ENCODE measurements at places on chromosomes 2 and 18. TPM values are rescaled to one million over a fixed set of nuclear protein-coding genes. Genes with fewer than 3 reads are reported as not detected.

DNA sequence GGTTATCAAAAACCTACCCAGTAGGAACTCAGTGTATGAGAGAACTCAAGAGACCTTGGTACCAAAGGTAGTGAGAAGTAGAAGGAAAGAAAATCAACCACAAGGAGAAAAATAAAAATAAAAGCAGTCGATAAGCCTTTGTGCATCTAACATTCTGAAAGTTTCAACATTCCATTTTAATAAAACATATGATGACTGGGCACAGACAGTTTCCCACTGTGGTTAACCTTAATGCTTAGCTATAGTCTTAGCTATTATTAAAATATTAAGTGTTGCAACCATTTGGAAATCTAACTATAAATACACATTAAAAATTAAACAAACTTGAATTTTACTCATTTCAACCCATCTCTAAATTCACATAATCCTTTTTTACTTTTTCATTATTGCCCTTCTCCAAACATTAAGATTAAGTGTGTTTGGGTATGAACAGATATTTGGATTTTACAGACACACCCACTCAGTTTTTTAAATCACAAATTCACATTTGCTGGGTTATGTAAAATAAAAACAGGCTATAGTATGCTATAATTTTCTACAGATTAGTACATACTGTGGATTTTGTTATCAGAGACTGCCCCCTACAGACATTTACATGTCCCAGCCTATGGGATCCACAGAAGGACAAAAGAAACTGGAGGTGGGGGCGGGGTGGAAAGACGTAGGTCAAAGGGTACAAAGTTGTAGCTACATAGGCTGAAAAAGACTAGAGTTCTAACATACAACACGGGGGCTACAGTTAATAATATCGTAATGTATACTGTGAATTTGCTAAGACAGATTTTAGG, 32.8 kb downstream of the SRBD1 start:
- DNase-seq: peak; percentile 27

CPSF3 gene
- total RNA-seq: 164 TPM

CNRIP1 gene
- 26.1 TPM for total RNA-seq

HRH4 gene
- 0.06 TPM for total RNA-seq

DNA sequence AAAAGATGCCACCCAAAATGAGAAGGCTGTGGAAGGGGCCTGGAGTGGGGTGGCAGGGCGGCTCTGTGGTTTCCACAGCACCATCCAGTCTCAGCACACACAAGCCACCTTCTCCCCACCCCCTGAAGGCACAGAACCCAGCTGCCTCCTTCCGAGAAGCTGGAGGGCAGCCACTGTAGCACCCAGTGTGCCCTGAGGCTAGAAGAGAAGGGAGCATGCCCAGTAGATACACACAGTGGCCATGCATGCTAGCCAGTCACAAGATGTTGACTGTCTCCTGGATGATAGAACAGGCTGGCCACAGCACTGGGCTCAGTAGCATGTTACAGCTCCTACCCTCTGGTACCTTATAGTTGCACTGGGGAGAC, 148.9 kb upstream of the EPAS1 start:
- DNase-seq: no peak

CCDC121 gene
- 0.74 TPM for total RNA-seq

SERPINB4 gene
- total RNA-seq: not detected

- no peak for DNase-seq
Measured at GRCh38 chr2:99762714-99763113, 272.9 kb upstream of the REV1 start.

DNA sequence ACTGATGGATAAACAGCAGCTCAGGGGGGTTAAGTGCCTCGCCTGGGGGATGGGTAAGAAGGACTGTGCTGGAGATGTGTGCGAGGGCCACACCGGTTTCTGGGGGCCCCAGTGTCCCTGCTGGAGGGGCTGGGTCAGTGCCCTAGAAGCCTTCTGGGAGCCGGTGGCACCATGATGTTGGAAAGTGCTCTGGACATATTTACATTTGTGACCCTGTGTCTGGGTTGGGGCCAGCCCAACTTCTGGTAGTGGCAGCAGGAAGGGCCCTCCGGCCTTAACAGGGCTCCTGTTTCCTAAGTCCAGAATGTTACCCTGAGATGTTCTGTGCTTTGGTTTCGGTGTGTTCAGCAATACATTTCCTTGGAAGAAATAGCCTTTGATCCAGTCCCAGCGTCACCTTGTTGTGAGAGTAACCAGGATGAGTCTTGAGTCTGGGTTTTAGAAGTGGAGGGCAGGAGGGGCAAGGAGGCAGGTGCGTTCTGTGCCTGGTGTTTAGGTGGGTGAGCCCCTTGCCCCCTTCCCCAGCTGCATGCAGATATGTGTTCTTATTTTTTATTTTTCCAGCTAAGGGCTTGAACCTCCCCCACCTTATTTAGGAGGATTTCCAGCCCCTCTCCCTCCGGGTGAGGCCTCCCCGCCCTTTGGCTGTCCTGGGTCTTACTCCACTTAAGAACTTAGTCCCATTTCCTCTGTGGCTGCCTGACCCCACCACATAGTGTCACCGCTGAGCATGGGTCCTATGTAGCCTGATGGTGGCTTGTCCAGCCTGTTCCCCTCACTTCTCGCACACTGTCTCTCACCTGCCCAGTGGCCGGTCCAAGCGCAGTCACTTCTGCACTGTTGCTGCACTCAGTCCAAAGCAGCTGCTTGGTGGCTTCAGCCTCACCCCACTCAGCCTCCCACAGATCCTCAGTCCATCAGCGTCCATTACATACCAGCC, 132.7 kb upstream of the HS6ST1 start:
- no peak for DNase-seq

DNA sequence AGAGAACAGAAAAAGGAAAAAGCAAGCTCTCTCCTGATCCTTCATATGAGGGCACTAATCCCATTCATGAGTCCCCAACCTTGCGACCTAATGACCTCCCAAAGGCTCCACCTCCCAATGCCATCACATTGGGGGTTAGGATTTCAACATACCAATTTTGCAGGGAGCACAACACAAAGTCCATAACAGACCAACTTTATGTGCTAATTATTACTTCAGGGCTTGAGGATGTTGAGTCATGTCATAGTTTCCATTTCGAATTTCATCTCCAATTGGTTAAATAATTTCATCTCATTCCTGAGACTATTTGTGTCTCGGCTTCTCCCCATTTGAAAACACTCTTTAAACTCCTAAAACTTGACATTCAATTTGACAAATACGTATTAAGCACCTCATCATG, 69.9 kb upstream of the KLF7 start:
- DNase-seq: no peak

- DNase-seq: no peak
Measured at GRCh38 chr2:10119601-10120157, 2.9 kb upstream of the RRM2 start.

GRCh38 chr2:150466741-150467620, 20.5 kb downstream of the RND3 start:
- DNase-seq: no peak

DNA sequence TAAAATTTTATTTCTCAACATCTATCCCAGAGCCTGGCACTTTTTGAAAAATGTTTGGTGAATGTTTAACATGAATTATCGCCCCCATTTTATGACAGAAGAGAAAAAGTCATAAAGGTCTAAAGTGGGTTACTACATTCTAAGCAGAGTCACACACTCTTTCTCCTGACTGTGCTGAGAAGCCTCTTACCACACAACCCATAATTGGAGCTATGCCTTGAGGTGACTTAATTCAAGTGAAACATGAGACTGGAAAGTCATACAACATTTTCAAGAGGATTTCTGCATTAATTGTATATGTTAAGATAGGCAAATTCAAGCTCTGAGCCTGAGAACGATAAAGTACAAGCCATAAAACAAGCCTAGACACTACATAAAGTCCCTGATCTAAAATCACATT, 3.1 kb upstream of the DSEL start:
- no peak for DNase-seq

DNA sequence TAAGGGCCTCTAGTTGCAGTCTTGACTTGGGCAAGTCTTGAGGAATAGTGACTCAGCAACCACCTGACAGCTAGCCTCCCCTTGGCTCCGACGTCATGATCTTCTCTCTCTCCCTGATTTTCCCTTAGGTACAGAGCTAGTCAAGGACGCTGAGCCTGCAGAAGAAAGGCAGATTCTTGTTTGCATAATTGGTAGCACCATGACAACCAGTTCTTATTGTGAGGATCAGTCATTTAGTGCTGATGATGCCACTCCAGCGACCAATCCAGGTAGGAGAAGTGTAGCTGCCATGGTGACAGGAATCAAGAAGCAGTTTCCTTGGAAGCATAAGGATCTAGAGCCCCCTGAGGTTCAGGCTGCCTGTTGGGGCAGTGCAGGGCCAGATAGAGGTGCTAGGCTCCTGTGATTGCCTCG, 2.8 kb upstream of the RESP18 start:
- DNase-seq: no peak

DNA sequence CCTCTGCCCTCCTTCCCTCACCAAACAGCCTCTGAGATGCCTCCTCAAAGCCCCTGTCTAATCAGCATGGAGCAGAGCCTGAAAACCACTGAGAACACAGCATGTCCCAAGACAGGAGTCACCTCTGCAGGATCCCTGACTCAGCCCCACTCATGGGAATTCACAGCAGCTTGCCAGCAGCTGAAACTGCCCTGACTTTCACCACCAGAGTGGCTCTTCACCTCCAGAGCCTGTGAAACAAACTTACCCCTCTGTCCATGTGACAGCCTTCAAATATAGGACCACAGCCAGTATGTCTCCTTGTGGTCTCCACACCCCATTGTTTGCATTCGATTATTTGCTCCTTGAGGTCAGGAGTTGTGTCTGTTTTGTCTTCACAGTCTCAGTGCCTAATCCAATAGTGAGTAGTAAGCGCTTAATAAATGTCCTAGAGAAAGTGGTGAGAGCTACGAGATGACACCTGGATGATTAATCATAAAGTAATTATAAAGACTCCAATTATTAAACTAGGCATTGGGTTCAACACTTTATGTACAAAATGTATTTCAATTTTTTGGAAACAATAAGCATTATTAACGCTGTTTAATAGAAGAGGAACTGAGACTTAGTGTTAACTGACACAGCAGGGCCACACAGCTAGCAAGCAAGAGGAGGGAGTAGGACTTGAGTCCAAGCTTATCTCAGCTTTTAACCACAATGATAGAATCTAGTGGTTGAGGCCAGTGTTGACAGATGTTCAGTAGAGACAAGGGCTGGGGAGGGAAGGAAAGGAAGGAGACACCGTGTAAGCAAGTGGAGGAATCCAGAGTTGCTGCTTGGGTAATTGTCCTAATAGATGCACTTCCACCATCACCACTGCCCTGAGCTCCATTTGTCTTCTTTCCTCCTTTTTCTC, 358.7 kb upstream of the TNP1 start:
- DNase-seq: peak; percentile 52

LONRF2 gene
- 0.65 TPM for total RNA-seq

TYMS gene
- 20.9 TPM for total RNA-seq

Data from Daoy (cell line).